ENCODE measurements at places on chromosomes 1 and 21.

- DNase-seq, result no peak
Measured at GRCh38 chr1:231011360-231011759, 28.7 kb downstream of the FAM89A start.

DNA sequence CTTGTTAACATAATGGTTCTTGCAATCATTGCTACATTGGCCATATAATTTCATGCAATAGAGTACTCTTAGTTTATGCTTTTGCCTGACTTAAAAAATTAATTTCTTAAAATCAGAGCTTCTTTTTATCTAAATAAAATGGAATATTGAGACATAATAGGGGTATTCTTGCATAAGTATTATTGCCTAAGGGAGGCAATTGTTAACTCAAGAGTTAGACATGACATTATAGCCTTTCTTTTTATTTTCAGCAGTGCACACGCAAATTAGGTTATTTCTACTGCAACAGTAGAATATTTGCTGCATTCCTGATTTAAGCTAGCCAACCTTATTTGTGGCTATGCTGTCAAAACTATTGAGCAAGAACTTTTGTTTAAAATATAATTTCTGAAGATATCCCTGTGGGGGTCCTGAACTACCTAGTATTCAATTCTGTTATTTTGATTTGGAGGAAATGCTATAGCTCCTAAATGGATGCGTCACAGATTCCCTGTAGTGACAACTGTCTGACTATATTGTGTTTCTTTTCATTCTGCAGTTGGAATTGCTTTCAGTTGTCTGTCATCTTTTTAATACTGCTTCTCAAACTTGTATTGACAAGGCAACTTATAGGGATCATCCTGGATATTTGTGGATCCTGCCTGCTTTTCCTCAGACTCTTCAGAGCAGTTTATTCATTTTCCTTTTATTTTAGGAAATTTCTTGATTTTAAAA lies 211.0 kb downstream of the PATJ start:
- DNase-seq, result no peak

- DNase-seq, result no peak
Measured at GRCh38 chr21:29640080-29640508, 299.7 kb downstream of the GRIK1 start.

- no peak for DNase-seq
Measured at GRCh38 chr1:113252166-113252565, 138.1 kb upstream of the MAGI3 start.
